ENCODE measurements at places on chromosomes 6 and 20. TPM values are rescaled to one million over a fixed set of nuclear protein-coding genes. Genes with fewer than 3 reads are reported as not detected.

Gene TRIM27
- 19.2 TPM for total RNA-seq

Gene ENTPD6
- 130 TPM for total RNA-seq

Gene TP53TG5
- total RNA-seq = 2.1 TPM

Gene LHFPL5
- not detected for total RNA-seq

Gene CPXM1
- total RNA-seq = 1.7 TPM

Gene SLC18B1
- 3.3 TPM for total RNA-seq

Gene GRIK2
- total RNA-seq = 2.3 TPM

Gene HLA-DQB1
- total RNA-seq = 4.4 TPM

Gene RPS6KA2
- total RNA-seq = 63.4 TPM

Gene SENP6
- total RNA-seq = 57.7 TPM

Gene RBBP8NL
- not detected for total RNA-seq

Gene TCF19
- 5.6 TPM for total RNA-seq

Gene SLC22A3
- 1.3 TPM for total RNA-seq

Gene APOM
- total RNA-seq = 2.4 TPM
